Activated naive CD8-positive, alpha-beta T cell treated with anti-CD3 and anti-CD28 coated beads, Interleukin-2, amount 10 ng/mL, durations not matched to agents 7 days and 5 days (primary cell): ENCODE measurements at places on chromosomes 2 and 18. TPM values are rescaled to one million over a fixed set of nuclear protein-coding genes. Genes with fewer than 3 reads are reported as not detected.

SMYD5 gene
- 18.2 TPM for total RNA-seq

CXCR2 gene
- 0.28 TPM for total RNA-seq

ZNF521 gene
- total RNA-seq, result not detected

CNGA3 gene
- total RNA-seq, result not detected

GPR55 gene
- total RNA-seq, result 18.8 TPM

ATOH8 gene
- total RNA-seq, result not detected

GPR75 gene
- 2.9 TPM for total RNA-seq

KCNJ13 gene
- not detected for total RNA-seq

ICOS gene
- 32.2 TPM for total RNA-seq

DPP4 gene
- 107 TPM for total RNA-seq

SPATS2L gene
- 46.3 TPM for total RNA-seq
